Parietal lobe (tissue), 2 donors: ENCODE measurements at places on chromosomes 11 and 22. TPM values are rescaled to one million over a fixed set of nuclear protein-coding genes. Genes with fewer than 3 reads are reported as not detected.

OR8D4 gene
- not detected for total RNA-seq

SLC16A8 gene
- 1.3 TPM for total RNA-seq

OR4A16 gene
- total RNA-seq = not detected

RASL10A gene
- total RNA-seq = 21.3 TPM

RAB1B gene
- 41.0 TPM for total RNA-seq

GPHA2 gene
- not detected for total RNA-seq

TMEM191C gene
- total RNA-seq = 4.4 TPM

TTC9C gene
- 28.2 TPM for total RNA-seq

FGF19 gene
- total RNA-seq = not detected

OR10D3 gene
- not detected for total RNA-seq

TRIM21 gene
- 2.8 TPM for total RNA-seq

MRGPRE gene
- total RNA-seq = not detected
